Muscle of arm (tissue), 14 donors: ENCODE measurements at places on chromosomes 5 and 9.

DNA sequence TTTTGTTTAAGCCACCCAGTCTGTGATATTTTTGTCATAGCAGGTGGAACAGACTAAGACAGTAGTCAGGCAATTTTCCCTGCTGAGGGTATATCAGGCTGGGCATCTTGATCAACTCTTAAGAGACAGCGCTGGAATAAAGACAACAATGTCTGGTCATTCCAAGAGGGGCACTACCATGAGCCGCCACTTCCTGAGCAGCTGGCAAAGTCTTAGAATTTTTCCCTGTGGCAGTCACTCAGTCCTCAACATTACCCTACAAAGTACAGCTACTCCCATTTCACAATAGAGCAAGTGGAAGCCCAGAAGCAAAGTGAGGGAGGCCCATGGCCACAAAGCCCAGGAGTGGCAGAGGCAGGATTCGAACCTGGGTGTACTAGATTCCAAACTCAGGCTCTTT is 74.8 kb downstream of the SH3PXD2B start:
- no peak for DNase-seq

DNA sequence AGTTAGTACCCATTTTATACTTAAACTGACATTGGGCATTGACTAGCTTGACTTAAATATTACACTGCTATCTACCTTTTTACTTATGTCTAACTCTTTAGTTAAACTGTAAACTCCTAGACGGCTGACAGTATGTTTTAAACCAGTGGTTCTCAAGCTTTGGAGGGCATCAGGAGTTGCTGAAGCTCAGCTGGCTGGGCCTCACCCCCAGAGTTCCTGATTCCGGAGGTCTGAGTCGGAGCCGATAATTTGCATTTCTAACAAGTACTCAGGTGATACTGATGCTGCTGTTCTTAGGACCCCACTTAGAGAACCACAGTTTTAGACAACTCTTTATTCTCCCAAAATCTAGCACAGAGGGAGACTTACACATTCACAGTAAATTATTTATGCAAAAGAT is 63.3 kb upstream of the PCA3 start:
- DNase-seq: no peak

- no peak for DNase-seq
These were observed 80.7 kb downstream of the AP3B1 start for GRCh38 chr5:78213799-78214198.

DNA sequence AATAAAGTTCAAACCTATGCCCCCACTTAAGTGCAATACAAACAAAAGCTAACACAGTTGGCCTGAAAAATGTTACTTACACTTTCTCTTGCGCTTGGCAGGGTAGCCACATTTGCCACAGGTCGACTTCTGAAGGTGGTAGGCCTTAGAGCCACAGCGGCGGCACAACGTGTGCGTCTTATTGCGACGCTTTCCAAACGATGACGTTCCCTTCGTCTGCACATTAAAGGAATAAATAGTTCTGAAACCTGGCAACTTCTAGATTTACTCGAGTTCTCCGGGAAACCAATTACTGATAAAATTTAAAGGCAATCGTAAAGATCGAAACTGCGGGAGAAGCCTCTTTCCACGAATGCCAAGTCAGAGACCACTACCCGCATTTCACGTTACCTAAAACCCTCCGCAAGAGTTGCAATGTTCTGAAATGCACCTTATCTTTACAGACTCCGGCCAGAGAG is 602 bp downstream of the RPL37 start:
- DNase-seq: no peak

GRCh38 chr5:62132276-62132675 is 173.7 kb upstream of the KIF2A start:
- no peak for DNase-seq

DNA sequence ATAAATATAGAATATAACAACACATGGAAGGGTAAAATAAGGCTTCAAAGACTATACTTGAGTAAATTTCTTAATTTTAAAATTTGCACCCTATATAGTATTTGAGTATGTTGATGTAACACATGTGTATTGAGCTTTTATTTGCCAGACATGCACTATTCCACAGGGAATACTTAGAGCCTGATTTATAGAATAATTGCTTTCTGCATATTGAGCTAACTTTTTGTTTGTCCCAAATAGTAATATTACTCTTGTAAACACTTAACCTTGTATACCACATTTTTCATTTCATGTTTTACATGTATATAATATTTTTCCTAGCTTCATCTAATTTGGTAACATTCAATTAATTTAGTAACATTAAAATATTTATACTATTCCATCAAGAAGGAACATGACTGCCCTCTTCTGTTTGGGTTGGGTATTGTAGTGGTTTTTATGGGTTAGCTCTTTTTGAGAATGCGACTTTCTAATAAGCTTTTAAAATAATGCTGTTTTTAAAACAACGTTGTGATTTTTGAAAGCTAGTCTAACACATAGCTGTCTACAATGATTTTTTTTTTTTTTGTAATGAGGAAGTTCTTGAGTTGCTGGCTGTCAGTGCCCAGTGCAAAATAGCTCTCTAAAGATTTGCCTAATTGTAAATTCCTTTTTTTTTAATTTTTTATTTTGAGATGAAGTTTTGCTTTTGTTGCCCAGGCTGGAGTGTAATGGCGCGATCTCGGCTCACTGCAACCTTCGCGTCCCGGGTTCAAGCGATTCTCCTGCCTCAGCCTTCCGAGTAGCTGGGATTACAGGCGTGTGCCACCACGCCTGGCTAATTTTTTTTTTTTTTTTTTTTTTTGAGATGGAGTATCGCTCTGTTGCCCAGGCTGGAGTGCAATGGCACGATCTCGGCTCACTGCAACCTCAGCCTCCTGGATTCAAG is 4.8 kb downstream of the SUB1 start:
- peak; percentile 76 for DNase-seq

DNA sequence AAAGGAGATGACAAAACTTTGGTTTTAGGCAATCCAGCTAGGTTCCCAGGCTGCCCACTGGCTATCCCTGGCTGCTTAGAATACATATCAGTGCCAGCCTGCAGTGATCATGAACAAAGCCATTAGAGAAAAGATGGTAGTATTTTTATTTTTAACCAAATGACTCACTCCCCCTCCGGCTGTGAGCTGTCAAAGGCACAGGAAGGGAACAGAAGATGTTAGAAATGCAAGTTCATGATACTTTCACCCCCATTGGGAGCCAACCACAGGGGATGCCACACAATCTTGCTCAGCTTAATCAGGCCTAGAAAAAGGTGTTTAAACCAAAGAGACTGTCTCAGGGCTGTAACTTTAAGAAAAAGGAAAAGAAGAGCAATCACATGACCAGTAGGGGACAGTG is 70.3 kb upstream of the ASTN2 start:
- DNase-seq: no peak
